Activated naive CD8-positive, alpha-beta T cell treated with anti-CD3 and anti-CD28 coated beads, Interleukin-2, amount 50 U/mL, for 24 hours (primary cell): ENCODE measurements at places on chromosomes 4 and X.

DNA sequence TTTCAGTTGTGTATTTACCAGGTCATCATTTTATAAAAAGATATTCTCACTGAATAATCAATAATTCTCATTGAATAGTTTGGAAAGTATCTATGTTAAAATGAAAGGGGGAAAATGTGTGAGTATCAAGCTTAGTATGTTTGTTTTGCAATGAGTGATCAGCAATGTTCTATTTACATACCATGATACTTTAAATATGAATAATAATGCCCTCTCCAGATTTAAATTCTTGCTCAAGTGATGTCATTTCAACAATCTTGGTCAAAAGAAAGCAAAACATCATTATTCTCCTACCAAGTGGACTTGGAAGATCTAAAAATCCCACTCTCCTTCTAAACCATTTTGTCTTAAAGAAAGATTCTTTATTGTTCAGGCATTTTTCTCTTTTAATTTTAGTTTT lies 42.1 kb upstream of the ANKRD50 start:
- H3K4me1 ChIP-seq, result no peaks in the 10 kb centered on the region
- no peaks in the 10 kb centered on the region for H3K36me3 ChIP-seq
- no peak overlapping the region for H3K4me3 ChIP-seq
- no peak overlapping the region for H3K27ac ChIP-seq

DNA sequence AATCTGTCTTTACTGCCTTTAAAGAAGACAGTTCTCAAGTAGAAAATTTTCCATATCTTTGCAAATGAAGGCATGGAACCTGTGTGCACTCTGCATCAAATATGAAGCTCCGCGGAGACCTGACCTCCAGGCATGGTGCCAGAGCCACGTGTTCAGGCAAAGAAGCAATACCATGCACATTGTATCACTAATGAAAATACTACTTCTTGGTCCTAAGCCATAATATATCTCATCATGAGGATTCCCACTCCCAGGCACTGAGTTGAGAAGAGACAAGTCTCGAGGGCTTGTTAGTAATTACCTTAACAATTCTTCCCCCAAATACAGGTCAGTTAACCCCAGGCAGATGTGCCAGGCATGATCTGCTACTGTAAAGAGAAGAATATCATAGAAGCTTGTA lies 56.7 kb downstream of the PCDH19 start:
- no peak for DNase-seq
- no peaks in the 10 kb centered on the region for H3K27me3 ChIP-seq
- H3K4me1 ChIP-seq, result no peaks in the 10 kb centered on the region
- no peak overlapping the region for H3K27ac ChIP-seq

DNA sequence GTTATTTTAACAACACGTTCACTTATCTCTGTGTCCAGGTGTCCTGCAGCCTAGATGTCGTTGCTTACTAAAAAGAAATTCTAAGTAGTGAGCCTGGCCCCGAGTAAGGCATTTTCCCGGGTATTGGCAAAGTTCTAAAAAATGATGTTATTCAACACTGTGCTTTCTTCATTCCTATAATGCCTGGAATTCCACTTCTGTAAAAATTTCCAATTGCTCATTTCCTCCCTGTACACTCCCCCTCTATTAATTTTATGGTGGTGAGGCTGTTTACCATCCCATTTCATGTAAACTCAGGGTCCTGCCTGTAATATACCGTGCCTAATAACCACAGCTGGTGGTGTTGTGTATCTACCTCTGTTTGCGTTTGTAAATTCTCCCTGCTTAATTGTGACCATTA lies 14.2 kb downstream of the BST1 start:
- no peak overlapping the region for H3K4me3 ChIP-seq
- H3K36me3 ChIP-seq, result no peaks in the 10 kb centered on the region
- peaks cover under 1% of the 10 kb centered on the region for H3K4me1 ChIP-seq
- no peak overlapping the region for H3K27ac ChIP-seq
- no peak for DNase-seq
- no peaks in the 10 kb centered on the region for H3K27me3 ChIP-seq

GRCh38 chrX:56764153-56764974 lies 35.3 kb downstream of the NBDY start:
- H3K36me3 ChIP-seq, result peaks cover 12% of the 10 kb centered on the region
- peak overlapping the region; percentile 96 for H3K27ac ChIP-seq
- H3K4me1 ChIP-seq, result peaks cover 54% of the 10 kb centered on the region
- peak; percentile 50 for DNase-seq
- H3K27me3 ChIP-seq, result no peaks in the 10 kb centered on the region

GRCh38 chr4:85067342-85067741 lies 100.9 kb upstream of the WDFY3 start:
- no peak overlapping the region for H3K27ac ChIP-seq
- H3K4me1 ChIP-seq, result no peaks in the 10 kb centered on the region
- H3K36me3 ChIP-seq, result no peaks in the 10 kb centered on the region
- peaks cover 5% of the 10 kb centered on the region for H3K27me3 ChIP-seq

DNA sequence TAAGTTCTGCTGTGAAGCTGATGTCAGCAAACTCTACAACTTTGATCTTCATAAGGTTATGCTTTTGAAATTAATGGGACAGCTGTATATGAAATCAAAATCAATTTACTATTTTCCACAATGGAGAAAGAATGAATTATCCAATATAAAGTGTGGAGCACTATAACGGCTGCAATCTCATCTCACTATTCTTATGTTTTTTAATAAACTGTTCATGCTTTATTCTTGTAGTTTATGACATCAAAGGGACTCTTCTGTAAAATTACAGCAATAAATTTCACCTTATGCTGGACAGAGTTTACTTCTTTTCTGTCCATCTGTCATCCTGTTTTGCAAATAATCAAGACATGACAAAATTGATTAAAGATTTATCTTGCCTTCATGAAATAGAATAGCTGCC lies 192.5 kb downstream of the TECRL start:
- no peaks in the 10 kb centered on the region for H3K27me3 ChIP-seq
- H3K36me3 ChIP-seq, result no peaks in the 10 kb centered on the region
- H3K4me1 ChIP-seq, result no peaks in the 10 kb centered on the region
- no peak for DNase-seq

DNA sequence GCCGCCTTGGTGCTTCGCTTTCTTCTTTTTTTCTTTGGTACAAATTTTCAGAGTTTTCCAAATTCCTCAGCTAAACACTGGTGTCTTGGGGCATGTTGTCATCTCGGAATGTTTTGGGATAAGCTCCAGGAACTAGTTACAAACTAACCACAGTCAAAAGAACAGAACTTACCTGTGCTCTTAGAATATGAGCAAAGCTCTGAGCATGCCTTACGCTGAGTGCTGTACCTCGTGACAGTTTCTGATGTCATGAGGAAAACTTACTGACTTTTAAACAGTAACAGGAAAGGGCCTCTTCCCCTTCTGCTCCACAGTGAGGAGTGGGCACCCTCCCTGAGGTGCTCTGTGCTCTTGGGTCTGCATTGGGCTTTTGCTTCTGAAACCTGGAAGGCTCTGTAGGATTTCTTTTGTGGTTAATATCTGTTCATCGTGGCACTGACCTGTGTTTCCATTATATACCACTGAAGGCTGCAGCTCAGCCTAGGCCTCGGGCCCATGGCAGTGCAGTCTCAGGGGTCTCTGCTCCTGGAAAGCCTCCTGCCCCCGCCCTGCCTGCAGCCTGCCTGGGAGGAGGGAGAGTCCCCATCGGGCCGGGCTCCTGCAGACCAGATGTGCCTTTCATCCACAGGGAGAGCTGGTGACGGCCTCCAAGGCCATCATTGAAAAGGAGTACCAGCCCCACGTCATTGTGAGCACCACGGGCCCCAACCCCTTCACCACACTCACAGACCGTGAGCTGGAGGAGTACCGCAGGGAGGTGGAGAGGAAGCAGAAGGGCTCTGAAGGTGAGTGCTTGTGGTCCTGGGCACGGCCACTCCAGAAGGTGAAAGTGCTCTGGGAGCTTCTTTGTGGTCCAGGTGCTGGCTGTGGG lies 48.7 kb downstream of the NOP14 start:
- H3K36me3 ChIP-seq, result peaks cover 44% of the 10 kb centered on the region
- no peak overlapping the region for H3K4me3 ChIP-seq

GRCh38 chrX:67317725-67318124 lies 226.1 kb upstream of the AR start:
- H3K4me3 ChIP-seq, result no peak overlapping the region
- H3K27ac ChIP-seq, result no peak overlapping the region
- no peaks in the 10 kb centered on the region for H3K36me3 ChIP-seq

DNA sequence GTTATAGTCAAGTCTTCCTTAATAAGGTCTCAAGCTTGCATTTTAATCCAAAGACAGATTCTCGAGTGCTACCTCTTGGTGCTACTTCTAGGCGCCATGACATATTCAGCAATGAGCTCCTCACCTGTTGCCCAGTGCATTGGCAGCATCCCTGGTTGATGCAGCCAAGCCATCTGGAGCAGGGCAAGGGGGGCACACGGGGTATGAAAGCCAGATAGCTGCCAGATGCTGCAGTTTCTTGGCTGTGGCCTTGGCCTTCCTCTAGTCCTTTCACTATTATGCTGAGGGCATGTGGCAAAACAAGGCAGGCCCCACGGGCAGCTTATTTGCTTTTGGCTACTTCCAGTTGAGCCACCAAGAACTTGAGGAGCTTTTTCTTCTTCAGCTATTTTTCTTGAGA lies 168.6 kb upstream of the PGRMC2 start:
- H3K36me3 ChIP-seq, result no peaks in the 10 kb centered on the region
- no peaks in the 10 kb centered on the region for H3K27me3 ChIP-seq
- peaks cover 12% of the 10 kb centered on the region for H3K4me1 ChIP-seq
- no peak for DNase-seq
- no peak overlapping the region for H3K4me3 ChIP-seq

- H3K27me3 ChIP-seq, result no peaks in the 10 kb centered on the region
- H3K4me1 ChIP-seq, result peaks cover 6% of the 10 kb centered on the region
- no peak for DNase-seq
- H3K27ac ChIP-seq, result no peak overlapping the region
Measured at GRCh38 chrX:155592331-155592730, 20.4 kb downstream of the TMLHE start.

DNA sequence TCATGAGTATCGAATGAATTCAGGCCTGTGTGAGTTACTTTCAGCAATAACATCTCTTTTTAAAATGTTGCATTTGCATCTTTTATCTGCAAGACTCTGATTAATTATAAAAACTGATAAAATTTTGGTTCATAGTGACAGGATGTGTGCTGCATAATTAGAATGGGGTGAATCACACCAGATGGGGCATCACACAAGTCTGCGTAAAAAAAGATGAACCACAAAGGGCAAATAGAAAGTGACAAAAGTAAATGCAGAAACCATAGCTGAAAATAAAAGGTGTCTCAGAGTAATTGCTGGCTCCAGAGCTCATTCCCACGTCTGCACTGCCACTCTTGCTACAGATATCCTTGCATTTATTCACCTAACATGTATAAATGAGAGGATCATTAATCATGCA lies 131.1 kb downstream of the HS3ST1 start:
- peak overlapping the region; percentile 44 for H3K27ac ChIP-seq
- H3K27me3 ChIP-seq, result peaks cover 4% of the 10 kb centered on the region
- H3K36me3 ChIP-seq, result no peaks in the 10 kb centered on the region
- peaks cover 12% of the 10 kb centered on the region for H3K4me1 ChIP-seq

DNA sequence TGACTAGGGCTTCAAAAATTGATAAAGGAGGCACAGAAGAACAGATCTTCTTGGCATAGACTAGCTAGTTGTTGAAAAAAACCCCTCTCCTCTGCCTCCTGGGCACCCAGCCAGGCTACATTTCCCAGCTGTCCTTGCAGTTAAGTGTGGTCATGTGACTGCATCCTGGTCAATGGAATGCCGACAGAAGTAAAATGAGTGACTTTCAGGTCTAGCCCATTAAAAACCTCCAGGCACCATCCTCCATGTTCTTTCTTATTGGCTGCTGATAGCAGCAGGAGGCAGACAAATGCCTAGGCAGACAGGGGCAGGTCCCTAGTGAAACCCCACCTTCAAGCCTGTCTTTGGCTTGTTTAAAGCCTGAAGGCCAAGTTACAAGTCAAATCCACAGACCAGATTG lies 35.3 kb downstream of the ATXN3L start:
- no peak overlapping the region for H3K4me3 ChIP-seq
- peaks cover 4% of the 10 kb centered on the region for H3K36me3 ChIP-seq
- peaks cover 5% of the 10 kb centered on the region for H3K4me1 ChIP-seq
- H3K27ac ChIP-seq, result no peak overlapping the region

GRCh38 chr4:158459085-158459820 lies 62.4 kb upstream of the RXFP1 start:
- no peak overlapping the region for H3K27ac ChIP-seq
- no peak overlapping the region for H3K4me3 ChIP-seq
- no peaks in the 10 kb centered on the region for H3K4me1 ChIP-seq
- H3K27me3 ChIP-seq, result no peaks in the 10 kb centered on the region
- no peaks in the 10 kb centered on the region for H3K36me3 ChIP-seq
- no peak for DNase-seq

GRCh38 chrX:30228526-30228925 lies 1.9 kb upstream of the MAGEB3 start:
- DNase-seq, result no peak
- no peaks in the 10 kb centered on the region for H3K27me3 ChIP-seq
- H3K4me3 ChIP-seq, result no peak overlapping the region
- no peak overlapping the region for H3K27ac ChIP-seq

- H3K27me3 ChIP-seq, result peaks cover 16% of the 10 kb centered on the region
- H3K36me3 ChIP-seq, result no peaks in the 10 kb centered on the region
- DNase-seq, result no peak
- H3K4me1 ChIP-seq, result no peaks in the 10 kb centered on the region
- no peak within 1 kb of the TSS for H3K4me3 ChIP-seq
Measured at GRCh38 chr4:186554914-186555827, at the start of gene MTNR1A. MTNR1A (minus strand) TSS chr4:186555567; CDS start chr4:186555365, 202 bp downstream.

- H3K27ac ChIP-seq, result no peak overlapping the region
- DNase-seq, result no peak
- H3K27me3 ChIP-seq, result no peaks in the 10 kb centered on the region
- no peaks in the 10 kb centered on the region for H3K36me3 ChIP-seq
Measured at GRCh38 chr4:162234595-162234994, 70.8 kb upstream of the FSTL5 start.

GRCh38 chr4:161990721-161991120 lies 173.1 kb downstream of the FSTL5 start:
- no peaks in the 10 kb centered on the region for H3K27me3 ChIP-seq
- DNase-seq, result no peak
- H3K4me3 ChIP-seq, result no peak overlapping the region

DNA sequence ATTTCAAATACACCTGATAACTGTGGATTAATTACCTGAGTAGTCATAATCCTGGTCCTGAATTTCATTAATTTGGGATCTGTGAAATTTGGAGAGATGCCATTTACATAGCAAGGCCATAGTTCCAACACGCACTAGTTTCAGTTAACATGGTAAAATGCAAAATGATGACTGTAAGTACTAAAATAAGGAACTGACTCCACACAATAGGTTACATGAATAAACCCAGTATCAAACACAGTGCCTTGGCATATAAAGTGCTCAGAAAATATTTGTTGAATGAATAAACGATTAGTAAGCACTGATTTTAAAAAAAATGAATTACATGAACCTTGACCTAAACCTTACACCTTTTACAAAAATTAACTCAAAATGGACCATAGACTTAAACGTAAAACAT lies 9.0 kb downstream of the FBXO8 start:
- H3K4me1 ChIP-seq, result peaks cover 33% of the 10 kb centered on the region
- no peak overlapping the region for H3K4me3 ChIP-seq
- no peaks in the 10 kb centered on the region for H3K27me3 ChIP-seq
- no peak for DNase-seq
- H3K27ac ChIP-seq, result no peak overlapping the region
- peaks cover 5% of the 10 kb centered on the region for H3K36me3 ChIP-seq

GRCh38 chrX:84123585-84123984 lies 64.4 kb downstream of the RPS6KA6 start:
- H3K27ac ChIP-seq, result no peak overlapping the region
- no peaks in the 10 kb centered on the region for H3K4me1 ChIP-seq
- no peaks in the 10 kb centered on the region for H3K36me3 ChIP-seq
- no peaks in the 10 kb centered on the region for H3K27me3 ChIP-seq
